CD4-positive, alpha-beta T cell treated with Interferon gamma for 1 hour (primary cell): ENCODE measurements at places on chromosomes 2 and 18.

DNA sequence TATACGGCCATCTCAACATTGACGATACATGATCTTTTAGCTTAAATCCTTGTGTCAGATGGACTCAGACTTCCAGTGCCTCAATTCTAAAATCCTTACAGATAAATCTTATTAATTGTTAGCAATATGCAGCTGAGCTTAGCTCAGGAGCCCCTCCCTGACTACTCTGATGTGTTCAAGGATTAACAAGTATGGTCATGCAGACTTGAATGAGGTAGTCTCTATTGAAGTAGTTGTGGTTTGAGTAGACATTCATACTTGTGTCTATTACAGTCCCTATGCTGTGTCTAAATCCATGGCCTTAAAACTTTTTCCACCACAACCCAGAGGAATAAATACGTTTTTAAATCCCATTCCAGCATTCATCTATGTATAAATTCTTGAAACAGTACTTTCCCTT is 119.5 kb downstream of the NUP35 start:
- DNase-seq, result no peak

DNA sequence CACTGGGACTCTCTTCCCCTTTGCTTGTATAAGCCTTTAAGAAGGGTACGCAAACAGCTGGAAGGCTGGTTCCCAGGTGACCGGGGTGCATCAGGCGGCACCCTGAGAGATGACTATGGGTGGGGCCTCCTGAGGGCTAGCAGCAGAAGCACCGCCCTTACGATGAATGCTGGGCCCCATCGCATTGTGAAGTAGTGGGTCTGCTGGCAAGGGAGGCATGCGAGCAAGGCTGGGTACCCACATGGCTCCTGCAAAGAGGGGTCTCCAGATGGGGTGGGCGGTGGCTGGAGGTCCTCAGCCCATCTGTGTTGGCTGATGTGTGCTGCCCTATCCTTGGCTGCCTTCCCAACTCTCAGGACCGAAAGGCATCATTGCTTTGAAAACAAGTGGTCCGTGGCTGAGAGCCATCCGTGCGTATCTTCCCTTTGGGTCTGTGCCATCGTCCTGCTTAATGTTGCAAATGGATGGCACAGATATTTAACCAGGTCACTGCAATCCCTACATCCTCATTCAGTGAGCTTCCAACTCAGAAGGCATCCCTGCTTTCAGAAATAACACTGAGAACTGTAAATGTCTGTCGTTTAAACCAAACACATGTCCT is 83.5 kb upstream of the GPC1 start:
- DNase-seq, result no peak

GRCh38 chr2:237570776-237571335 is 4.5 kb downstream of the PRLH start:
- no peak for DNase-seq

- no peak for DNase-seq
Observed at GRCh38 chr2:159227467-159227866, 59.0 kb downstream of the WDSUB1 start.

DNA sequence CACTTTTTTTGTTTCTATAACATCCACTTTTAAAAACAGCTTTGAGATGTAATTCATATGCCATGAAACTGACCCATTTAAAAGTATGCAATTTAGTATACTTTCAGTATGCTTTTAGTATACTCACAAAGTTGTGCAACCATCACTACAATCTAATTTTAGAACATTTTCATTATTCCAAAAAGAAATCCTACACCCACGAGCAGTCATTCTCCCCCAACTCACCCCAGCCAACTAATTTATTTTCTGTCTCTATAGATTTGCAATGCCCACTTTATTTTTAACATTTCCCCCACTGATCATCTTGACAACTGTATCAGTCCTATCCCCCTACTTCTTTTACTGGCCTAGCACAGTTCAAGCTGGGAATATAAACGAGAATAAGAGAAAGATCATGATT is 39.1 kb downstream of the FAM98A start:
- DNase-seq, result no peak

GRCh38 chr2:68059784-68060525 is 2.8 kb downstream of the C1D start:
- DNase-seq, result no peak

DNA sequence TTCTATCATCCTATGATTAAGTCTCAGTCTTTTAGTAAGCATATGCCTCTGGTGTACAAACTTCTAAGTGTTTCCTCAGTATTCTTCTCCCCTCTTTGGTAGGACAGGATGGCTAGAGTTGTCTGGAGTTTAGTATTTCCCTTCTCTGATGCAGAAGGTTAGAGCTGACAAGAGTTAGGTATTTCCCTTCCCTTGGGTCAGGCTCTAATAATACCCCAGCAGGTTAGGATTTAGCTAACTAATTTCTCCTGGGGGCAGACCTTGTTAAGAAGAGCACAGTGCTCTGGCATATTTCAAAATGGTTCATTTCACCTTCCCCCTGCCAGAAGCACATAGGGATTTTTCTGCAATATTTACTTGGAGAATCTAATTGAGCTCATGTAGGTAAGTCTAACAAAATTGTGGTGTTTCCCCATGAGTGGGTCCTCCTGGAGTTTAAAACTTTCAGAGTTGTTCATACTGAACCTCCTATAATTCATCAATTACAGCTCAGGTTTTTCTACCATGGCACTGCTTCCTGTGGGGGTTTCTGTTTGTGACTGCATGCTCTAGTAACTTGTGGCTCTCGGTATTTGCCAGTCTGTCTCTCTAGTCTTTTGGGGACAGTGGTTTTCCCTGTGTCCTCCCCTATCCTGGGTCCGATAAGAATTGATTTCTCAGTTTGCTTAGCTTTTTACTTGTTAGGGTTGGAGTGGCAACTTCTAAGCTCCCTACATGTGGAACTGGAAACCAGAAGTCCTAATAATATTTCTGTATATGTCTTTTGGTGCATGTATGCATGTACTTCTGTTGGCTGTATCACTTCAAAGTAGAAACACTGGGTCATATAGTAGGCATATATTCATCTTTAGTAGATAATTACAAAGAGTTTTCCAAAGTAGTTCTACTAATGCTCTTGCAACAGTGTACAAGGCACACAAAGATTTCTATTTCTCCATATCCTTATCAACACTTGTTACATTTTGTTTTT is 77.7 kb downstream of the GDF7 start:
- no peak for DNase-seq

DNA sequence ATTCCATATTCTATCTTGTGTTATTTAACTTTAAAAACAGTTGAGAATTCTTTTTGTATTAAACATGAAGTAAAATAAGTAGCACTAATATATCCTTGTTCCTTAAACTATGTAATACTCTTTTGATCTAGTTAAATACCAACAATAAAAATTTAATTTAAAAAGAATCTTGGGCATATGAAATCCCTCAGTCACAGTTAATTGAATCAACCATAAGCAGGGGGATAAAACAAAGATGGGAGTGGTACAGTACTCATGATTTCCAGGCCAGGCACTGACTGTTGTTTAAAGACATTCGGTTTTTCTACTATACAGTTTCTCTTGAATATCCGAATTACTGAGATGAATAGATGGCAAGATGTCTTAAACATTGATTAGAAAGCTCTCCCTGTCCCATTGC is 99.5 kb downstream of the TAF4B start:
- no peak for DNase-seq

DNA sequence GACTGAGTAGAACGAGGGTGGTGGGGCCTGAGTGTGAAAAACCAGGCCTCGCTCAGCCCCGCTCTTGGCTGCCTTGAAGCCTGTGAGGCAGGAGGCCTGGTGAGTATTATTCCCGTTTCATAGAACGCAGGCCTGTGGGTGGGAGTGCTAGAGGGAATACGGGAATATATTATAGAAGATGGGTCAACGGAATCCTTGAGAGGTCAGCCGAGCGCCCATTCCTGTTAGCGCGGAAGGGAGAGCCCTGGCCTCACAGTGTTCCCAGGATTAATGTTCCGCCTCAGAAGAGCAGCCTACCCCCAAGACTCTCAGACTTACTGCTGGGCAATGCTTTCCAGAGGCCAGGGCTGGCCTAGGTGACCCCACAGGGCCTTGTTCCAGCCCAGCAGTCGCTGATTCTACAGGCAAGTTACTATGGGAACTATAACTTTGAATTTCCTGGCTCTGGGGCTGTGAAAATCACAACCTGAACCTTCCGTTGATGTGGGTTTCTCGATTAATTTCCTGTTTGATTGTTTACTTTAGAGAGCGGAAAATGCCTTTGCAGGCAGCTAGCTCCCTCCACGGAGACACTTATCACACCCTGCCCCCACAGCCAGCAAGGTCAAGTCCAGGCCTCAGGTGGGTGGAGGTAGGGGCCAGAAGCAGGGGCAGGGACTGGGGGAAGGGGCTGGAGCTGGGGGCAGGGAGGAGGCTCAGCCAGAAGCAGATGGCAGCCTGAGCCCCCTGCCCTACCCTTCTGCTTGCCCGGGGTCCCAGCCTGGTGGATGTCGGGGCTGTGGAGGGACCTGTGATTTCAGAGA is 108.3 kb downstream of the SMAD7 start:
- peak; percentile 57 for DNase-seq

GRCh38 chr18:13103366-13103765 is 112.2 kb downstream of the CEP192 start:
- DNase-seq, result no peak

GRCh38 chr2:137357634-137358033 is 592.3 kb downstream of the THSD7B start:
- DNase-seq, result no peak

DNA sequence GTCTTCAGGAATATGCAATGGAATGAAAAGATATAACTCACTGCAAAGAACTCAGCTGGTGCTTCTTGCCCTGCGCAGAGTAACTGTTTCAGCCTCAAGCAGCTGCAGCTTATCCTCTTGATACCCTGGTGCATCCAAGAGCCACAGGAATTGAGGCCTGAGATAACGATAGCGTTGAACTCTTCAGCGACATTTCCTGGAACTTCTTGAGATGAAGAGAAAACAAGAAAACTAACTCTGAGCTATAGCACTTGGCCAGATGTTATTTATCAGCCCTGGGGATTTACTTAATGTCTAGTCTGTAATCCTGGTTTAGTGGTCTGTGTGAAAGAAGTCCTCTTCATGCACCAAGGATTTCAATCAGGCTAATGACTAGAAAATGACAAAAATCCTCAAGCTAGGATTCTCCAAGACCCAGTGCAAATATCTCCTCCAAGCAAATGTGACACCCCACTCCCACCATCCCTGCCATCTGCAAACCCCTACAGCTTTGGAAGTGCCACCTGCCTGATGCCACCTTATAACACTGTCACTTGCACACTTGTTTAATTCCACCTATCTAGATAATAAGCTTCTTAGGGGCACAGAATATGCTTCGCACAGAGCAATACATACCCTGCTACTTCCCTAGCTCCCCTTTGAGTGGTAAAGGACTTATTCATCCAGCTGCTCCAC is 40.6 kb downstream of the EHD3 start:
- no peak for DNase-seq

DNA sequence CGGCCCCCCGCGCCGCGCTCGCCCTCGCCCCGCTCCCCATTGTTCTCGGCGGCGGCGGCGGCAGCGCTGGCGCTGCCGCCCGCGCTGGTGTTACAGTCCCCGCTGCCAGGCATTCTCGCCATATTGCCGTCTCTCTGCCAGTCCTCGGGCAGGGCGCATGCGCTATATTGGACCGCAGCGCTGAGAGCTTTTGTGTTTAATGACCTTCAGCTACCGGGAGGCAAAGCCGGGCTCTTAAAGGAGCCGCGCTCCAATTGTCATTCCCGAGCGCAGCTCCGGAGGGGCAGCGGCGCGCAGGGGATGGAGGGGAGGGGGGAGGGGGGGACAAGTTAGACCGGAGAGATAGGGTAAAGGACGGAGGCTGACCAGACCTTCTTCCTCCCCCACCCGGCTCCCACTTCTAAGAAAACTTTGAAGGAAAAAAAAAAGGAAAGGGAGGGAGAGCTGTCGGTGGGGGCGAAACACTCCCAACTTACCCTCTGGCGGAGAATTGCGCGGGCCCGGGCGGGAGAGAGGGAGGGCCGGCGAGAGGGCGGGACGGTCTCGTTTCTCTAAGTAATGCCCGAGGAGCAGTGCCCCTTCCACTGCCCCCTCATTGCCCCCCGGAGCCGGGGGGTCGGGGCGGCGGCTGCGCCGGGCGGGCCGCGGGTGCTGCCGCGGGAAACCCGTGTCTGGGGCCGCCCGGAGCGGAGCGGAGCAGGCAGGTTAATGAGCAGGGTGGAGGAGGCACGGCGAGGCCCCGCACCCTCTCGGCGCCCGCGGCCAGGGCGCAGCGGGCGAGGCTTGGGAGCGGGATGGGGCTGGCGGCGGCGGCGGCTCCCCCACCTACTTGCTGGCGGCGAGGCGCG is at the start of gene KCTD1:
Gene KCTD1, minus strand, starts transcription at position 139 of the 848 bp plus-strand sequence. Its CDS starts 17 bp downstream, at position 122.
- DNase-seq, result peak; percentile 75

- DNase-seq, result no peak
Observed at GRCh38 chr18:79531386-79531785, 135.7 kb downstream of the NFATC1 start.

GRCh38 chr2:71888751-71889445 is 258.8 kb downstream of the CYP26B1 start:
- DNase-seq, result no peak

GRCh38 chr2:46009315-46009714 is 287.9 kb upstream of the EPAS1 start:
- DNase-seq, result no peak

GRCh38 chr2:196955036-196955435 is 28.5 kb upstream of the PGAP1 start:
- no peak for DNase-seq

DNA sequence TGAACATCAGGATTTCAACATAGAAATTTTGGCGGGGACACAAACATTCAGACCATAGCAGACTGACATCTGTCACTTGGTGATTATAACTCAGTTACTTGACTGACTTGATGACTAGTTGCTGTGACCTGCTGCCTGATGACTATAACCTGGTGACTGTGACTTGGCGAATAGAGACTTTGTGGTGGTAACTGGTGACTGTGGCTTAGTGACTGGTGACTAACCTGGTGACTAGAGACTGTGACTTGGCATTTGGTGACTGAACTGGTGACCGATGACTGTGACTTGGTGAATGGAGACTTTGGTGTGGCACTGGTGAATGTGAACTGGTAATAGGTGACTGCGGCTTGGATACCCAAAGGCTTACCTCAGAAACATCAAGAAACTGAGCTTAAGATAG is 563.1 kb upstream of the FAM98A start:
- no peak for DNase-seq

DNA sequence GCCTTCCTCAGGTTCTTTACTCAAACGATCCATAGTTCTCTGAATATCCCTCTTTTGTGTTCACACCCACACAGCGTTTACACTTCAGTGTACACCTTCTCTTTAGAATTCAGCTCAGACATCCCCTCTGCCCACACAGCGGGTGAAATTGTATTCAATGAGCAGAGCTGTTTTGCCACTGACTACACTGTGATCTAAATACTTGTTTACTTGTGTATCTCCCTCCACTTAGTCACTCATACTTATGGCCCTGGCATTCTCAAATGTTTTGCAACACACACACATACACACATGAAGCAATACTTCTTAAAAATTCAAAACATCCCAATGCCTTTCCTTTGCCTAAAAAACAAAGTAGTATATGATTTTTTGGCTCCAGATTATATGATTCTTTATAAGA is 297.1 kb downstream of the TMX3 start:
- DNase-seq, result no peak
